Vein endothelial cell (primary cell): ENCODE measurements at places on chromosomes 3 and 15. TPM values are rescaled to one million over a fixed set of nuclear protein-coding genes. Genes with fewer than 3 reads are reported as not detected.

KLHL6 gene
- total RNA-seq = 11.7 and 15.4 TPM in 2 replicates

ZNF80 gene
- total RNA-seq = not detected in 2 replicates

CHST13 gene
- not detected in 2 replicates for total RNA-seq

CA12 gene
- 0.98 and 1.2 TPM in 2 replicates for total RNA-seq

CPB1 gene
- not detected in 2 replicates for total RNA-seq

ITPKA gene
- 0.65 and 1.6 TPM in 2 replicates for total RNA-seq

CYP8B1 gene
- not detected in 2 replicates for total RNA-seq

SH2D7 gene
- not detected in 2 replicates for total RNA-seq

FAH gene
- total RNA-seq = 10.5 and 13.4 TPM in 2 replicates

SKOR1 gene
- 0.10 TPM in 1 of 2 replicates, not detected in the other for total RNA-seq

TGM5 gene
- total RNA-seq = not detected in 2 replicates

CHAC1 gene
- 5.8 and 7.8 TPM in 2 replicates for total RNA-seq

IL17RC gene
- 15.9 and 28.4 TPM in 2 replicates for total RNA-seq

SCN11A gene
- total RNA-seq = under 0.01 and 0.10 TPM in 2 replicates

LMAN1L gene
- not detected in 2 replicates for total RNA-seq

GUCA1C gene
- not detected in 2 replicates for total RNA-seq

CILP gene
- total RNA-seq = not detected in 2 replicates

SERF2 gene
- total RNA-seq = 444 and 550 TPM in 2 replicates

NAALADL2 gene
- 1.3 and 2.9 TPM in 2 replicates for total RNA-seq

LYZL4 gene
- not detected in 2 replicates for total RNA-seq

IQCF5 gene
- not detected in 2 replicates for total RNA-seq

PAK2 gene
- total RNA-seq = 67.6 and 72.5 TPM in 2 replicates

ZDHHC23 gene
- total RNA-seq = 4.2 and 6.3 TPM in 2 replicates

OR5K1 gene
- not detected in 2 replicates for total RNA-seq

TADA3 gene
- 50.6 and 56.7 TPM in 2 replicates for total RNA-seq

PIERCE2 gene
- 0.38 and 1.6 TPM in 2 replicates for total RNA-seq

PAQR5 gene
- 0.67 TPM in 1 of 2 replicates, not detected in the other for total RNA-seq

MORC1 gene
- total RNA-seq = not detected in 2 replicates

TM4SF4 gene
- not detected in 2 replicates for total RNA-seq

COPG1 gene
- 252 and 312 TPM in 2 replicates for total RNA-seq

CLSTN2 gene
- total RNA-seq = under 0.01 and 0.65 TPM in 2 replicates

TRPM1 gene
- total RNA-seq = 0.38 and 1.3 TPM in 2 replicates

SAMMSON gene
- not detected in 2 replicates for total RNA-seq

LRRC31 gene
- not detected in 2 replicates for total RNA-seq

PLIN1 gene
- total RNA-seq = 0.10 TPM in 1 of 2 replicates, not detected in the other

SLC12A1 gene
- not detected in 2 replicates for total RNA-seq

NR1I2 gene
- 0.38 TPM in 1 of 2 replicates, not detected in the other for total RNA-seq

ALDH1A3 gene
- total RNA-seq = 38.6 and 71.9 TPM in 2 replicates

CCDC39 gene
- total RNA-seq = 0.10 TPM in 1 of 2 replicates, not detected in the other

DPPA4 gene
- not detected in 2 replicates for total RNA-seq

CACNA1D gene
- not detected in 2 replicates for total RNA-seq

RHOV gene
- under 0.01 and 0.10 TPM in 2 replicates for total RNA-seq

CAMKV gene
- total RNA-seq = not detected in 2 replicates

GOLGA8M gene
- total RNA-seq = 1.6 TPM in 1 of 2 replicates, not detected in the other

CHRNA7 gene
- 0.33 and 1.4 TPM in 2 replicates for total RNA-seq

KIF23 gene
- 14.0 and 37.2 TPM in 2 replicates for total RNA-seq

VGLL3 gene
- 1.6 and 3.4 TPM in 2 replicates for total RNA-seq

C15orf40 gene
- 12.5 and 19.9 TPM in 2 replicates for total RNA-seq

HCN4 gene
- not detected in 2 replicates for total RNA-seq

HCLS1 gene
- 31.7 and 34.3 TPM in 2 replicates for total RNA-seq

GOLGA8S gene
- total RNA-seq = not detected in 2 replicates
